NCI-H774 (cell line): ENCODE measurements at places on chromosomes 1 and 21.

GRCh38 chr1:102191723-102192122 lies 195.0 kb upstream of the OLFM3 start:
- peak; percentile 44 for DNase-seq

- DNase-seq, result no peak
These were observed 45.8 kb upstream of the DMRTB1 start for GRCh38 chr1:53413175-53414001.

- DNase-seq, result no peak
These were observed 4.7 kb upstream of the CCSAP start for GRCh38 chr1:229347528-229347927.

- no peak for DNase-seq
These were observed 523.6 kb downstream of the SMYD3 start for GRCh38 chr1:245983294-245983967.

DNA sequence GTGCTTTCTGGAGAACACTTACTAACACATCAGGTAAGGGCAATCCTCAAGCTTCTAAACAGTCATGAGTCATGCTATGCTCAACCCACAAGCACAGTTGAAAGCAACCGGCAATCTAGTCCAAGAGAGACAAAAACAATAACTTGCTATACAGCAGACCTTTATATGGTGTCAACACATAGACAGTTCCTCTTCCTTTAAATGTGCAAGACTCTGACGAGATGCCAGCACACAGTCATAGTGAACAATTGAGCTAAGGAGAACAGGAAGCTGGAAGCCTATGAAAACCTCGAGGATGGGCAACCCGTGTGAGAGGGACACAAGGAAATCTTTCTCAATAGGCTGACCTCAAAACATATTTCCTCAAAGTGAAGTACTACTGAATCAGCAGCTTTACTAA lies 5.3 kb downstream of the ADIPOR1 start:
- no peak for DNase-seq

- DNase-seq, result no peak
These were observed 16.7 kb upstream of the FAM110D start for GRCh38 chr1:26142159-26142558.

DNA sequence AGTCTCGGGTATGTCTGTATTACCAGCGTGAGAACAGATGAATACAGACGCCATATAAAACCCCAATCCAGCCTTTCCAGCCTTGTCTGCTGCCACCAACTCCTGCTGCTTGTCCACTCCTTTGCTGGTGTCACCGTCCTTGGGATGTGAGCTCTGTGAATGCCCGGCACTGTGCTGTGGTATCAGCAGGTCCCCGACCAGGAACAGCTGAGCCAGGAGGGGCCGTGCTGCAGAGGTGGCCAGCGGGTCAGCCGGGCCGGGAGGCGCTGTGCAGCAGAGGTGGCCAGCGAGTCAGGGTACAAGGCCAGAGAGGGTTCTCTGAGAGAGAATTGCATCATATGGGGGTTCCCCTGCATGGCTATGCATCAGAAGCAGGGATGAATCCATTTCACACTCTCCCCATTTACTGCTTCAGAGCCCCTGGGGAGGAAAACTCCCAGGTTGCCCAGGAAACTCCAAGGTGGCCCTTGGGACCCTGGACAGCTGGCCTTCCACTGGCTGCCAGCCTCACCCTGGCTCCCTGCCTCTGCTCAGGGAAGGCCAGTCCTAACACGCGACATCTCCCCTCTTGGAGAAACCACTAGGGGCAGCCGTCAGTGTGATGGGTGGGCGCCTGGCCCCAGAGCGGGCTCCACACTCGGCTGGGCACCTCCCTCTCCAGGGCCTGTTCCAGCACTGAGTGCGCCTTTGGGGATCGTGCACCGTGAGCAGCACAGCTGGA lies 122.4 kb upstream of the COL6A1 start:
- DNase-seq, result no peak

- DNase-seq, result no peak
These were observed 77.8 kb downstream of the BACH1 start for GRCh38 chr21:29376556-29376955.

GRCh38 chr21:27802816-27803475 lies 836.1 kb upstream of the ADAMTS5 start:
- no peak for DNase-seq

- no peak for DNase-seq
These were observed 310.0 kb downstream of the LMO4 start for GRCh38 chr1:87638636-87639035.

DNA sequence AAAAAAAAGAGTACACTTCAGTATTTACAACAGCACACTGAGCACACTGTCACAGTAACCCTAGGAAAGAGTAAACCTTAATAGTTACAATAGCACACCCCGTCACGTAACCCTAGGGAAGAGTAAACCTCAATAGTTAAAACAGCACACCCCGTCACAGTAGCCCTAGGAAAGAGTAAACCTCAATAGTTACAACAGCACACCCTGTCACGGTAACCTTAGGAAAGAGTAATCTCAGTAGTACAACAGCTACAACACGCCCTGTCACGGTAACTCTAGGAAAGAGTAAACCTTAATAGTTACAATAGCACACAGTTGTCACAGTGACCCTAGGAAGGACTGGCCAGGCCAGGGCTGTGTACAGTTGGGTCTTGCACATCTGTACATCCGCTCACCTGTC lies 3.0 kb downstream of the CDK11A start:
- DNase-seq, result no peak

DNA sequence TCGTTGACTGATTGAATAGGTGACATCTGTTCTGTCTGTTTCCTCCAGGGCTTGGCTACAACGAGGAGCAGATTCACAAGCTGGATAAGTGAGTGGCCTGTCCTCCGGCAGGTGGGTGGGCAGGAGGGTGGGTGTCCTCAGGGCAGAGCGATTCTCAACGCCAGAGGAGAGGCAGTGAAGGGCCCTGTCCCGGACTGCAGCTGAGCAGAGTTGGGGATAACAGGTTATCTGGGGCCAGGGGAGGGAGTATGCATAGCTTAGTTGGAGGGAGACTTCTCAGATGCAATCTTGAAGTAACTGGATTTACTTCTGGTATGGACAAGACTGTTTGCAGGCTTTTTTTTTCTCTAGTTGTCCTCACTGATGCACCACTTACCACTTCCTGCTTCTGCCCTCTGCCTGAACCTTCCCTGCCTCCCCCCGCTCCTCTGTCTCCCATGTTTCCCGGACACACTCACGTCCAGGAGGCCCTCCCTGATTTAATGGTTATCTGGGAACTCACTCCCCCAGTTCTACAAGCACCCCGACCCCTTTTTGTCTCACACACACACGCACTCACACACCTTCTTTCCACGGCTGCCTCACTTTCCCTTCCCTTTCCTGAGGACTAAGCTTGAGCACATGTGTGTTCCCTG lies 16.4 kb upstream of the RASSF5 start:
- DNase-seq, result no peak

GRCh38 chr1:173224280-173224892 lies 17.3 kb upstream of the TNFSF4 start:
- DNase-seq, result no peak

- no peak for DNase-seq
These were observed 702.3 kb downstream of the BRINP3 start for GRCh38 chr1:189775343-189775742.

DNA sequence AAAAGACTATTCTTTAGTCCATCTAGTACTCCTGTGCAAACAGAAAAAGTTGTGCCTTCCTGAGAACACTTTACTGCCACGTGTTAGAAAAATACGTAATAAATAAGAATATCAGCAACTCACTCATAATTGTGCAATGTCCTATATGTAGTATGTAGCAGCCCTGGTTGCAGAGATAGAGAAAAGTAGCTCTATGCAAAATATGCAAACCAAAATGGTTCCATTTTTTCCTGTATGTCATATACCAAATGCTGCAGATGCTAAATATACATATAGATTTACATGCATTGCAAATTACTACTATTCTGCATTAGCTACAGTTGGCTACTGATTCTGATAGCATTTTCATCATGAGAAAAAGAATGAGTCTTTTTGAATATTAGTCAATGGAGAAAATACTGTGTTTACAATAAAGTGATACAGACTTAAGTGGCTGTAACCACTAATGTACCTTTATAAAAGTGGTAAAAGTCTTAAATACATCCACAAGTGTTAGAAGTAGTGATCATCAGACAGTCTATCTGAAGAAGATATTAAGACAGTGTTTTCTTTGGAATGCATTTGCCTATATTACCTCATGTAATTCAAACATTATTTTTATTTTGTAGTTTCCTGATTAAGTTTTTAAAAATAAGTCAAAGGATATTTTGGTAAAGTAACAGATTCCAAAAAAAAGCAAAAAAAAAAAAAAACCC lies 19.8 kb downstream of the NME7 start:
- no peak for DNase-seq

- no peak for DNase-seq
These were observed 13.6 kb upstream of the OTUD7B start for GRCh38 chr1:150024156-150024555.

- DNase-seq, result peak; percentile 72
These were observed 737.8 kb upstream of the CXADR start for GRCh38 chr21:16775076-16775475.

GRCh38 chr1:204571128-204571527 lies 54.9 kb downstream of the MDM4 start:
- no peak for DNase-seq

DNA sequence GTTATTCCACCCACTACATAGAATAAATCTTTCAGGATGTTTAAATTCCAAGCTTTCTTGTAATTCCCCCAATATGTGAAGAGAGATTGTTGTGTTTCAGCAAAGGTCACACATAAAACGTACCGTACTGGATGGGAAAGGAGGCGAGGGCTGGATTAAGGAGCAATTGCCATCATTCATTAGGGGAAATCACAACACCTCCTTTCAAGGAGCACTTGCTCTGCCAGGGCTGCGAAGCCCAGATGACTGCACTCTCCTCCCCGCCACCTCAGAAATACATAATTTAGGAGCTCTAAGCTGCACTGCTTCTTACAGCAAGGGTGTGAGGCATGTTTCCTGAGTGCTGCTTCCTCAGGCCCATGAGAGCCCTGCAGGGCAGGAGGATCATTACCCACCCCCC lies 29.6 kb downstream of the MATN1 start:
- no peak for DNase-seq

- DNase-seq, result no peak
These were observed 262.4 kb downstream of the USP25 start for GRCh38 chr21:15992171-15992570.

DNA sequence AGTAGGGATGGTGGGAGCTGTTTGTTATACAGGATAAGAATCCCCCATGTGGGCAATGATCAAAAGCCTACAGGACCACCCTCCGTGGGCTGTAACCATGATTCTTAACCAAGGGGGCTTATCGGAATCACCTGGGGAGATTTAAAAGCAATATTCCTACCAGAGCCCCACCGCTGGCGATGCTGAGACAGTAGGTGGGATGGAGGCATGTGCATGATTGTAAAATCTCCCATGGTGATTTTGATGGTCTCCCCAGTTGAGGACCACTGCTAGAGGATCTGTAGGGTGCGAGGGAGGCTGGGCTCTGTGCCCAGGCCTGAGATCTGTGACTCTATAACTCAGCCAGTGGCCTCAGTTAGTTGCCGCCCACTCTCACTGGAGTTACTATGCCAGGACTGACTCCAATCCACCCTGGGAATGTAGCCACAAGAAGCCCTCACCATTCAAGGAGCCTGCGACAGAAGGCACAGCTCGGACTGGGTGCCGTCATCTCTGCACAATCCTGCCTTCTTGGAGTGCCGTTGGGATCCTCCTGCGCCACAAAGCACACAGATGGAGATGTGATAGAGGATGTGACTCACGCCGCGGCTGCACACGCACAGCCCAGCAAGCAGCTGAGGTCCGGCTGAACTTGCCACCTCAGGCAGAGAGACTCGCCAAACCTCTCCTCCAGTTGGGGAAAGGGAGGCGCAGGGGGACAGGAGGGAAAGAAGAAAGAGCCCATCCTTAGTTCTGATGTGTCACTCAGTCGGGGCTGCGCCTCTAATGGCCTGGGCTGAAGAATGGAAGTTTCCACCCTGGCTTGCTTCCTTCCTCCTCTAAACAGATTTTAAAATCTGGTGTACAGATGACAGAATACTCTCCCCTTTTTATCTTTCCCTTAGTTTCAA lies 26.5 kb downstream of the AKNAD1 start:
- DNase-seq, result no peak

DNA sequence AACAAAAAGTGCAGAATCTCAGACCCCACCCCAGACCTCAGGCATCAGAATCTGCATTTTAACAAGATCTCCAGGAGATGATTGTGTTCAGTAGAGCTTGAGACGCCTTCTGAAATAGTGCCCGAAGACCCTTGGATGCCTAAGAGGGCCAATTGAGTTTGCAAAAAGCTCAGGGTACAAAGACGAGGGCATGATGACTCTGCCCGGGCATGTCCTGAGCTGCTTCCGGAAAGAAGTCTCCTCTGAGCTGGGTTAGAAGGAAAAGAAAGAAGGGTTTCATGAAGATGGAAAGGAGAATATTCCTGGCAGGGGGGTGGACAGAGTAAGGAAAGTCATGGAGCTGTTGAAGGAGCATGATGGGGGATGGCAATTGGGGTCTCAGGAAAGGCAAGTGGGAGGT lies 246.1 kb upstream of the TMEM51 start:
- DNase-seq, result no peak

GRCh38 chr1:79285667-79286066 lies 279.1 kb upstream of the ADGRL4 start:
- DNase-seq, result no peak

- no peak for DNase-seq
These were observed 53.1 kb upstream of the TTC34 start for GRCh38 chr1:2854611-2855010.

- no peak for DNase-seq
These were observed 3.2 kb downstream of the PLEKHO1 start for GRCh38 chr1:150152772-150153456.

DNA sequence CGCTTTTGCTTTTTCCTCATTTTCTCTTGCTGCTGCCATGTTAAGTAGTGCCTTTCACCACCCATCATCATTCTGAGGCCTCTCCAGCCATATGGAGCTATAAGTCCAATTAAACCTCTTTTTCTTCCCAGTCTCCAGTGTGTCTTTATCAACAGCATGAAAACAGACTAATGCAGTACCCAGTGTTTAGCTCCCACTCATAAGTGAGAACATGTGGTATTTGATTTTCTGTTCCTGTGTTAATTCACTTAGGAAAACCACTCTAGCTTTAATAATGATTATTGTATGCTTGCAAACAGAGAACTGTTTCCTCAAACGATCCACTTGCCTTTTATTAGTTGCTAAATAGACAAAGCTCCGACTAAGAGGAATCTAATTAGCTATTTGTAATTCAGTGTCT lies 43.3 kb downstream of the IL23R start:
- no peak for DNase-seq

DNA sequence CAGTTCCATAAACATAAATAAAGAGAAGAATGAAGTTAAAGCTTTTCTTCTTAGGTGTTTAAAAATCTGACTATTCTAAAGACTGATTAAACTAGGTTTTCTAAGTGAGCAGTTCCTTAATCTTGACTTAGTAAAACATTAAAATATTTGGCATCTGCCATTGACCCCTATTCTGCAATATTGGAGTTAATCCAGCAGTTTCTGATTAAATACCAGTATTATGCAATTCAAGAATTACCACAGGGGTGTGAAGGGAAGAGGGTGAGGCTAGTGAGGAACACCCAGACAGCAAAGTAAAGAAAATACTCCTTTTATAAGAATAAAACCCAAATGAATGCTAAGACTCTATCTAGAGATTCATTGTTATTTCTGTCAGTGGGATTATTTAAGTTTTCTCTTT lies 40.9 kb downstream of the CLIC4 start:
- DNase-seq, result no peak
